Activated T-cell treated with anti-CD3 and anti-CD28 coated beads for 4 hours (primary cell): ENCODE measurements at places on chromosomes 5 and 9.

DNA sequence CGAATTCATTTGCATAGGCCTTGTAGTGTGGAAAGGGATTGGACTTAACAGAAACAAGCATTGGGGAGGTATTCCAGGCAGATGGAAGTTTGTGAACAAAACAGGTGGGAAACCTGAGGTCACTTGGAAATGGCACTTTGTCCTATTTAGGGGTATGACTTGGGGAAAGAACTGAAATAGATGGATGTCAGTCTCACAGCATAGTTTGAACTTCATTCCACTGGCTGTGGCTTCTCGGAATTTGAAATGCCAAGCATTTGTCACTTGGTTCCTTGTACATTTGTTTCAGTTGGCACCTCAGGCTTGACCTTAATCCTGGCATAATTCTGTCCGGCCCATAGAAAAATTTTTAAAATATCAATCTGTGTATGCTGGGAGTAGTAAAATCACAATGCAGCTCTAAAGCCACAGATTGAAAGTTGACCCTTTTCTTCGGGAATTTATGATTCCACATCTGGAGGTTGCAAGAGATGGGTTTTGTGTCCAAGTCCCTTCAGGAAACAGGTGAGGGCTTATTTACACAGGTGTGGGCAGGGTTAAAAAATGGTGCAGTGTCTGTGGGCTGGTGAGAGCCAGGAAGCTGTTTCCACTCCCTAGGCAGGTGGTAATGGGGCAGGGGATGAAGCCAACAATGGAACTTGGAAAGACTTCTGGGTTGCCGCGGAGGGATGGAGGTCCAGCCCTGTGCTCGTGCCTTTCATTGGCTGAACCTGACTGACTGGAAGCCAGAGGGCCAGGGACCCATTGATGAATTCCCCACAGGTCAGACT is 39.2 kb upstream of the PDE8B start:
- DNase-seq = no peak

GRCh38 chr5:143677403-143677802 is 134.6 kb upstream of the HMHB1 start:
- DNase-seq = no peak

- DNase-seq = no peak
Measured at GRCh38 chr9:114282926-114283325, 40.0 kb upstream of the ORM1 start.

- DNase-seq = no peak
Measured at GRCh38 chr5:66886941-66887340, 290.7 kb downstream of the MAST4 start.

DNA sequence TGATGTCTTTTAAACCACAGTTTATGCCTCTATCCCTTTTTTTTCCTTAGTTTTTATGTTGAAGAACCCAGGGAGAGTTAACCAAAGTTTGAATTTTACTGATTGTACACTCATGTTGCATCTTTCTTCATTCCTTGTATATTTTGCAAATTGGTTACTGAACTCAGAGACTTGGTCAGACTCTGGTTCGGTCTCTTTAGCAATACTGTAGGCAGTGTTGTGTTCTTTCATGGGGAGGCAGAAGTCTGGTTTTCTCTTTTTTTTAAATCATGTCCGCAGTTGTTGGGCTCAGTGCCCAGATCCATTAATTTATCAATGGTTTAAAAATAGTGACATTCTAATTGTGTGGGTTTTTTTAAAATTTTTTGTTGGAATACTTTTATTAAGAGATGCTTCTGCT is 23.4 kb downstream of the UBE2R2 start:
- no peak for DNase-seq
